KG1 (cell line): ENCODE measurements at places on chromosomes 1 and 21.
A peak's percentile ranks its signal among the peaks of the same experiment; 100 is the strongest.

DNA sequence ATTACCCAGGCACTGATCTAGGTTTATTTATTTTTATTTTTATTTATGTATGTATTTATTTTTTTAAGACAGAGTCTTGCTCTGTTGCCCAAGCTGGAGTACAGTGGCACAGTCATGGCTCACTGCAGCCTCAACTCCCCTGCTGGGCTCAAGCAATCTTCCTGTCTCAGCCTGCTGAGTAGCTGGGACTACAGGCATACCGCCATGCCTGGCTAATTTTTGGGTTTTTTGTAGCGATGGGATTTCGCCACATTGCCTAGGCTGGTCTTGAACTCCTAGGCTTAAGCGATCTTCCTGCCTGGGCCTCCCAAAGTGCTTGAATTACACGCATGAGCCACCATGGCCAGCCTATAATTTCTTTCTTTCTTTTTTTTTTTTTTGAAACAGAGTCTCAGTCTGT, 9.4 kb downstream of the PHACTR4 start:
- DNase-seq, result no peak

GRCh38 chr1:185351734-185352466, 34.9 kb upstream of the IVNS1ABP start:
- no peak for DNase-seq

DNA sequence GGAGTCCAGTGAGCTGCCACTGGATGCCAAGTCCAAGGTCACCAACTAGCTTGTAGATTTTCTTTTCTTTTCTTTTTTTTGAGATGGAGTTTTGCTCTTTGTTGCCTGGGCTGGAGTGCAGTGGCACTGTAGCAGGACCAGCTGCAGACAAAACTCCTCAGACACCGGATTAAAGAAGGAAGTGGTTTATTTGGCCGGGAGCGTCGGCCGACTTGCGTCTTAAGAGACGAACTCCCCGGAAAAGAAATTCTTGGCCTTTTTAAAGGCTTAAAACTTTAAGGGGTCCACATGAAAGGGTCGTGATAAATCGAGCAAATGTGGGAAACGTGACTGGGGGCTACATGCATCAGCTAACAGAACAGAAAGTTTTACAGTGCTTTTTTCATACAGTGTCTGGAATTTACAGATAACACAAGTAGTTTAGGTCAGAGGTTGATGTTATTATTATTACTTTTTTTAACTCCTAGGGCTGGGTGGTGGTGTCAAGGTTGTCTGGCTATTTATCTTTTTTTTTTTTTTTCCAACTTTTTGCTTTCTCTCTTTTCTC, 36.4 kb upstream of the CFAP126 start:
- DNase-seq, result no peak

- DNase-seq, result no peak
Observed at GRCh38 chr1:19698181-19698580, 33.5 kb downstream of the HTR6 start.

DNA sequence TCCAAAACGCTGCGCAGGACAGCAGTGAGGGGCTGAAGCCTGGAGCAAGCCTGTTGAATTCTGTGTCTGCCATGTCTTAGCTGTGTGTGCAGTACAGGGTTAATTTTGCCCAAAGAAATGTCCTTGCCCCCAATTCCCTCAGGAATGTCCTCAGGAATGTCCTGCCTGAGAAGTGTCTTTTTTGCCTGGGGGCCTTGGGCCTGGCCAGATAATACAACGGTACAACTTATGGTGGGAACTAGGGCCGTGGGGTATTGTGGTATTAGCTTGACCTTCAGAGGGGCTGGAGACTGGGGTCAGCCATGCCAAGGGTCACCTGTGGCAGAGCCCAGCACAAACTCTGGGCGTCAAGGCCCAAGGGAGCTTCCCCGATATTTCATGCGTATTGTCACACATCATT, 107.7 kb downstream of the AJAP1 start:
- no peak for DNase-seq

DNA sequence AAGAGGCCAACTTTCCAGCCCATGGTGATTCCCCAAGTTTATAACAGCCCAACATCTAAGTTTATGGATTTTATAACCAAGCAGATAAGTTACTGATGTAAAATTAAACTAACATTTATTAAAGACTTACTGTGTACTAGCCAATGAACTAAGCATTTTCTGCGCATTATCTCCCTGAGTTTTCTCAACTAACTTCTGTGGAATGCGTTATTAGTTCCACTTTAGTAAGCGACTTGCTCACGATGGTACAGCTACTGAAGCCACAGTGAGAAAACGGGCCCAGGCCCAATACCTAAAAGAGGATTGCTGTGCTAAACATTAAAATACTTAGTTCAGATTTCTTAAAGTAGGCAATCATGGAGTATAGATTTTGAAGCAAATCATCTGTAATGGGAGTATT, 61.0 kb downstream of the ZBTB18 start:
- DNase-seq, result no peak

GRCh38 chr1:175539986-175540385, 203.4 kb downstream of the TNR start:
- DNase-seq, result no peak

- no peak for DNase-seq
Observed at GRCh38 chr1:241600496-241600901, 39.7 kb downstream of the CHML start.

DNA sequence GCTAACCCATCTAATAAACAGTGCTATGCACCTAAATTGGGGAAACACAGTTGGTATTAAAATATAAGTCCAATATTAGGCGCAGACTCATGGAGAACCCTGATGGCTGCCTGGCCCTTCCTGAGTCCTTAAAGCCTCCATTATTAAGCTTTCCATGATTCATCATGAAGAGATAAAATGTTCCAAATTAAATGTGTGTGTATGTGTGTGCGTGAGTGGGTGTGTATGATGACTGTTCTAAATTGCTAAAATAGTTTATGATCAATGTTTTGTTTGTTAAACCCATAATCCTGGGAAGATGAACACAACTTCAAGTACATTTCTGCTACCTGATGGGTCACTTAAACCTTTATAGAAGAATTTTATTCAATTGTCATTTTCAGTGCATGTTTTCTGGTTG, 6.3 kb upstream of the RBBP5 start:
- no peak for DNase-seq

GRCh38 chr1:156625436-156626078, 6.3 kb downstream of the HAPLN2 start:
- DNase-seq, result peak; percentile 32
